ENCODE measurements at places on chromosomes 16 and 17.

- DNase-seq = no peak
Observed at GRCh38 chr16:72558501-72558900, 386.5 kb upstream of the PMFBP1 start.

GRCh38 chr16:67154578-67155294 is 3.9 kb upstream of the B3GNT9 start:
- DNase-seq = no peak

DNA sequence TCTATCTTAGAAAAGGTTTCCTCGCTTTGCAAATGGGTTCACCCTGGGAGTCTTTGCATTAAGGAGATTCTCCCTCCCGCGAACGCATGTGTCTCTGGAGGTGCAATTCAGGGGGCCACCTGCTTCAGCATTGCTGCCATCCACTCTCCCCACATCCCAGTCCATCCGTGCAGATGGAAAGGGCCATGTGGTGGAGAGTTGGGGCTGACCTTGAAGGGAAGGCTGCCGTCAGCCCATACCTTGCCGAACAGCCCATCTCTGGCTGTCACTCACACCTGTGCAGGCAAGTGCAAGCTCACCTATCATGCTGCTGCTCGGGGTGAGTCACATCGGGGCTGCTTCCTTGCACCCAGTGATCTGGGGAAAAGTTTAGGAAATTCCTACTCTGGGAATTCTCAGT is 106.1 kb downstream of the ZNF423 start:
- DNase-seq = no peak

GRCh38 chr17:40922239-40922638 is 15.2 kb downstream of the KRT23 start:
- no peak for DNase-seq

- DNase-seq = no peak
Observed at GRCh38 chr17:49887744-49888360, 40.0 kb upstream of the TAC4 start.

DNA sequence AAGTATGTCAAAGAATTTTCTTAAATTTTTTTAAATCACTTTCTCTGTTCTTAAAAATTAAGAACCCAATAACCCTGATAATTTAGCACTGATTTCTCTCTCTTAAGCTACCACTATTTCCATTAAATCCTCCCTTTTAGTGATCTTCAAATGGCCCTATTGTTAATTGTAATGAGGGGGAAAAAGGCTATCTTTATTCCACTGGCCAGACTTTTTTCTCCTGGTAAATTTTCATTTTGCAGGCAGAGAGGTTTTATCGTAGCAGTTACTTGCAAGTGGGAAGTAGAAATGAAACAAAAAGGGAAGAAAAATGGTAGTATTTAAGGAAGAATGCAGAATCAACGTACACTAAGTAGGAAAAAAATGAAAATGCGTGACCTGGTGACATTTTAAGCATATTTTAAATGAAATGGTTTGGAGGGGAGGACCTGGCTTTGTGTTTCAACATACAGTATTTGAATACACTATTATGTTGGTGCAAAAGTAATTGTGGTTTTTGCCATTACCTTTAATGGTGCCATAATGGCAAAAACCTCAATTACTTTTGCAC is 224.9 kb downstream of the TANC2 start:
- no peak for DNase-seq

- DNase-seq = no peak
Observed at GRCh38 chr17:79098282-79098867, 23.8 kb downstream of the ENGASE start.

DNA sequence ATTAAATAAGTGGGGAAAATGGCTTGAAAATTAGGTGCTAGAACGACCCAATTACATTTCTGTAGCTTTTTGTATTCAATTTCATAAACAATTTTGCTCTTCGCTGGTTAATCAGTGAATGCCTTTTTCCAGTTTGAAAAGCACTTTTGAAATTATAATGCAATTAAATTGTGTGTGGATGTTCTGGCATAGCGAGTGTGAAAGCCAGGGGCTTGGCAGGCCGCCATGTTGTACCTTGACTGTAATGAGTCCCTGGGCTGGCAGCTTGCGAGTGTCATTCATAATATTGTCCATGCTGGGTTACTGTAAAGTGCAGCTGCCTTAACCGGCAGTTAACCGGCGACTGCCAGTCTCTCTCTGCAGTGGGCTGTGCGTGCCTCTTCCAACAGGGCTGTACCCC is 177.8 kb downstream of the CCDC182 start:
- no peak for DNase-seq

DNA sequence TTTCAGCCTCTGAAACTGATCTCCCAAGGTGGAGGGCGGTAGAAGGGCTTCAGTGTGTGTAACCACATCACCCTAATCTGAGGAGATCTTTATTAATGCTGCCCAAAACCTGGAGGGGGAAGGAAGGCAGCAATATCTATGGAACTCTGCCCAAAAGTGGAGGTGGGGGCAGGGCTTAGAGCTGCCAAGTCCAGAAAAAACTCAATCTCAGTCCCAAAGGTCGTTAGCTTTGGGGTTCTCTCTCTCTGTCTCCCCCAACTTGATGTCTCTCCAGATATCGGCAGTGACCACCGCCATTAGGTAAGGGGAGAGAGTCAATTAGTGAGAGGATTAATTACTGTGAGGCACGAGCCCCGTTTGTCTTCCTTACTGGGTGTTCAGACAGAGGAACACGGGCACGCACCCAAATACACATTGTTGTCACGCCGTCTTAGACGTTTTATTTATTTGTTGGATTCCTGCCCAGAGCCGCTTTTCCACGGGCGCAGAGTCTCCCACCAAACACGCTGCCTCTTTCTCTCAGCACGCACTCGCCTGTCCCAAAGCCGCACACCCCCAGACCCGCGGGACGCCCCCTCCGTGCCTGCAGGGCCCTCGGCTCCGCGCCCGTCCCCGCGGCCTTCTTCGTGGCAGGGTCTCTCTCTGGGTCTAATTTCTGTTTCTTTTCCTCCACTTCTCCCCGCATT is 5.4 kb upstream of the LHX1 start:
- no peak for DNase-seq

DNA sequence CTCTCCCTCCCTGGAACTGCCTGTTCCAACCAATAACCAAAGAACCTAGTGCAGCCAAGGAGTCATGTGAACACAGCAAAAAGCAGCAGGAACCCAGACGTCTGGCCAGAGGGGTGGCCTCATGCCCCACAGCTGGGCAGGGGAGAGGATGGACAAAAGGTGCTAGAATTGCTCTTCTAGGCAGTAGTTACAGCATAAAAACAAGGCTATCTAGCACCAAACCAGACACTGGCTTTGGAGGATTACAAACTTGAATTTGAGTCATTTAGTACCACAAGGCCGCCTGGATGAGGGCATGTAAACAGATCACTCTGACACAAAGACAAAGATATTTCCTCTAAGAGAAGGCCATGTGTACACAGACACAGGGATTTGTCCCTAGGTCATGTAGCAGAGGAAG is 423.3 kb upstream of the MAF start:
- no peak for DNase-seq

DNA sequence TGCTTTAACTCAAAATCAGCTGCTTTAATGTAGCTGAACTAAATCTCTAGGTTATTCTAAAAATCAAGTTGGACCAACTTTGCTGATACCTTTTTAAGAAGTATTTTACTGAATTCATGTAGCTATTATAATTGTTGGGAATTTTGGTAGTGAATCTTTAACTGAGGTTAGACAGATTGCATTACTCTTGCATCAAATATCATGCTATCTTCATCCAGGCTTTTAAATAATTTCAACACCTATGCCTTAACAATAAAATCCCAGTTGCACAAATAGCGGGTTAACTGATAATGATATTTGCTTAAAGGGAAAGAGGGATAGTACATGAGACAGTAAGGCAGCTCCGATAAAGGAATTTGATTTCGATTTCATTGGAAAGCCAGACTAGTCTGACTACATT is 241.3 kb upstream of the TBX2 start:
- DNase-seq = no peak

DNA sequence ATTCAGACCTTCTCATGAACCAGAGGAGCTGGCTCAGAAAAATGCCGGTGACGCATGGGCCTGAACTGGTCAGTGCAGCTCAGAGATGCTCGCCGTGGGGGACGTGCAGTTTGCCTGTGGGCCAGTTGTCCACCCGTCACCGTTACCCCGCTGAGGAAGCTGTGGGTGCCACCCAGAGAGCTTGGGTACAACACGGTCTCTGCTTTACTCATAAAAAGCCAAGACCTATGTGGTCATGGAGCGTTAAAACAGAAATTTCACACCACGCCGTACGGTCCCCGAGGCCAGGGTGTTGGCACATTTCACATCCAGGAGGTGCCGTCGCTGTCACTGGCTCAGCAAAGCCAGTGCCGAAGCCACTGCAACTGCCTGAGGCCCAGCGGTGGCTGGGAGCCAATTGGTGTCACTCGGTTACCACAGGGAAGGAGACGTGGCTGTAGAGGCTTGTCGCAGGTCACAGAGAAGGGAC is 120.9 kb downstream of the METRNL start:
- peak; percentile 38 for DNase-seq

GRCh38 chr17:51029568-51030463 is 90.9 kb downstream of the SPAG9 start:
- no peak for DNase-seq

GRCh38 chr17:17859909-17860765 is 23.4 kb upstream of the SREBF1 start:
- DNase-seq = peak; percentile 38

DNA sequence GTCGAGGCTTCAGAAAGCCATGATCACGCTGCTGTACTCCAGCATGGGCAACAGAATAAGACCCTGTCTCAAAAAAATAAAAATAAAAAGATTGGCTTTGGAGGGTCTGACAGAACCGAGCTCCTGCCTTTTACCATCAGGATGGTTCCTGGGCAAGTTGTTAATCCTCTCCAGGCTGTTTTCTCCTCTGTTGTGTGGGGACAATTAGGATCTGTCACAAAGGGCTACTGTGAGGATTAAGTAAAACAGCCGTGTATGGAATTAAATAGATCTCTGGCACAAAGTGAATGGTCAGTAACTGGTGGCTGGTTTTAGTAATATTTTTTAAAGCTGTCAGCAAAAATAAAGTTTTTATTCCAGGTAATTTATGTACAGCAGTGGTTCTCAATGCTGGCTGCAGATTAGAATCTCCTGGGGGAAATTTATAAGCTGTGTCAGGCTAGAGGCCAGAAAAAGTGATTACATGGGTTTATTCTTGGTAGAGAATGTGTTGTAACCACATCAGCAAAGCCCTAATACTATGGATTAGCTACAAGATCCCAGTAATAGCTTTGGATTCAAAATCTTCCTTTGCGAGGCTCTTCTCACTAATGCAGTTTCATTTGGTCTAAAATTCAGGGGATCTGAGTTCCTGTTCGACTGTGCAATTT is 47.2 kb downstream of the GPRC5B start:
- DNase-seq = no peak

DNA sequence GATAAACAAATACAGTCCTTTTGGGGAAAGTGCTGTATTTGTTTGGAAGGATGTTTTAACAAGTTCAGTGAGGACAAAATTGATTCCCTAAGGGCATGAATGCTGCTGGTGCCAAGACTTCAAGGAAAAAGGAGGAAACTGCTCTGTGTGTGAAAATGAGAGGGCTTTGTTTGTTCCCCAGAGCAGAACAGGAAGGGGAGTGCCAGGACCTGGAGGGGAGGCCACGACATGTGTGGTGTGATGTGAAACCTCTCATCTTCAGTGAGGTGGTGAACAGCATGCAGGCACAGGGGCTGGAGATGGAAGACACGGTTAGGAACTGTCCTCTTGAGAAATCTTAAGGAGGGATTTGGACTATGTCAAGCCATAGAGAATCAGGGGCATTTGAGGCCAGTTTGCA is 46.6 kb upstream of the GRIN2A start:
- no peak for DNase-seq

GRCh38 chr17:78912082-78912481 is 9.1 kb upstream of the CEP295NL start:
- DNase-seq = no peak

DNA sequence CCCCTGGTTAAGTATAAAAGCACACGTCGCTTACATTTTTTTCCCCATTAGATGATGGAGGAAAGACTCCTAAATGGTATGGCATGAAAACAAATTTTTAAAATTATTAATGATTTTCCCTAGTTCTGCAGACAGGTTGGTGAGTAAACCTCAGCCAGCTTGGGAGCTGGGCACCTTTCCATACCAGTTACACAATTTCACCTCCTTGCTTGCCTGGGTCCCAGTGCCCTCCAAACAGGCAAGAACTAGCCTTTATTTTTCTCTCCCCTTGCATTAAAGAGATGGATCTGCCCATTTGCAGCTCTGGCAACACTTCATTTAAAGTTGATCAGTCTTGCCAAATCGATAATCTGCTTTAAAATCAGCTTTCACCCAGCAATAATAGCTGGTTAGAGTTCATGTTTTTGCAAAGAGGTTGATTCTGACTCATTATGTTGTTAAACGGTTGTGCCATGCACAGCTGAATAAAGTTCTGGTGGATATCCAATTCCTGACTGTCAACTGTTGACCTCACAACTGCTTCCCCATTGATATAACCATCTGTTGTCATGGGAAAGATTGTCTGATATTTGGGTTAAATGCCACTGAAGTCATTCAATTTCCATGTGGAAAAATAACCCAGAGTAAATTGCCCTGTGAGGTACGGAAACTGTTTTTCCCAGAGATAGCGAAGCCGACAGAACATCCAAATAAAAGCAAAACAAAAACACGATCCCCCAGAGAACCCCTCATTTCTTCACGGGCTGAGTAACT is 1.3 kb downstream of the C17orf58 start:
- no peak for DNase-seq

GRCh38 chr16:56510544-56510943 is 9.3 kb downstream of the BBS2 start:
- DNase-seq = no peak

DNA sequence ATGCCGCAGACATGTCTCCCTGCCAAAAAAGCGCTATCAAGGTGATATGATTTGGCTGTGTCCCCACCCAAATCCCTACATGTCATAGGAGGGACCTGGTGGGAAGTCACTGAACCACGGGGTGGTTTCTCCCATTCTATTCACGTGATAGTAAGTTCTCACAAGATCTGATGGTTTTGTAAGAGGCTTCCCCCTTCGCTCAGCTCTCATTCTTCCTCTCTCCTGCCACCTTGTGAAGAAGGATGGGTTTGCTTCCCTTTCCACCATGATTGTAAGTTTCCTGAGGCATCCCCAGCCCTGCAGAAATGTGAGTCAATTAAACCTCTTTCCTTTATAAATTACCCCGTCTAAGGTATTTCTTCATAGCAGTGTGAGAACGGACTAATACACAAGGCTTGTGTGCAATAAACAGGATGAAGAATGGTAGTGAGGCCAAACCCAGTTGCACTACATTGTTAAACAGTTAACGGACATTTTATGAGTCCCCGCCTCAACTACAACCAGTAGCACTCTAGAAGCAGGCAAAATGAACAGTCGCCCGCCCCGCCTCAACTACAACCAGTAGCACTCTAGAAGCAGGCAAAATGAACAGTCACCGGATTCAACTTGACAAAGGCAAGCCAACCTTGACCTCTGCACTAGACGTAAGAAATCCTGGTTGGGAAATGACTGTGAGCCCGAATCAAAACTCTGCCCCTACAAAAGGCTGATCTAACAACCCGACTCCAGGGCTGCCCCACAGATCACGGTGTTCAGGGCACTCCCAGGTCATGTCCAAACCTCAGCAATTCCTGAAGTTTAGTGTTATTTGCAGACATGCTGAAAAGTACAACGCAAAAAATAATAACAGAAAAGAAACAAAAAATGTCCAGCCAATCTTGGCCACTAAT is 26.3 kb downstream of the VPS53 start:
- no peak for DNase-seq

GRCh38 chr17:74957935-74958740 is 14.4 kb downstream of the HID1 start:
- DNase-seq = peak; percentile 64
